IMR-90 (cell line): ENCODE measurements at places on chromosomes 16 and 17.

DNA sequence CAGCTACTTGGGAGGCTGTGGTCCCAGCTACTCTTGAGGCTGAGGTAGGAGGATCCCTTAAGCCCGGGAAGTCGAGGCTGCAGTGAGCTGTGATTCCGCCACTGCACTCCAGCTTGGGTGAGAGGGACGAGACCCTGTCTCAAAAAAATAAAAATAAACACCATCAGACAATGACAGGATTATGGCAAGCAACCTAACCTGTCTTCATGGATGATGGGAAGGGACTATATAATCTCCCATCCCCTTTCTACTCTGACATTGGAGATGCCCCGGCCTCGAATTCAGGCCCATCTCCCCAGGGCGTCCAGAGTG, 893 bp downstream of the TRIM25 start:
- DNase-seq, result no peak

GRCh38 chr17:38545531-38546225, 60.1 kb downstream of the SRCIN1 start:
- DNase-seq, result no peak

DNA sequence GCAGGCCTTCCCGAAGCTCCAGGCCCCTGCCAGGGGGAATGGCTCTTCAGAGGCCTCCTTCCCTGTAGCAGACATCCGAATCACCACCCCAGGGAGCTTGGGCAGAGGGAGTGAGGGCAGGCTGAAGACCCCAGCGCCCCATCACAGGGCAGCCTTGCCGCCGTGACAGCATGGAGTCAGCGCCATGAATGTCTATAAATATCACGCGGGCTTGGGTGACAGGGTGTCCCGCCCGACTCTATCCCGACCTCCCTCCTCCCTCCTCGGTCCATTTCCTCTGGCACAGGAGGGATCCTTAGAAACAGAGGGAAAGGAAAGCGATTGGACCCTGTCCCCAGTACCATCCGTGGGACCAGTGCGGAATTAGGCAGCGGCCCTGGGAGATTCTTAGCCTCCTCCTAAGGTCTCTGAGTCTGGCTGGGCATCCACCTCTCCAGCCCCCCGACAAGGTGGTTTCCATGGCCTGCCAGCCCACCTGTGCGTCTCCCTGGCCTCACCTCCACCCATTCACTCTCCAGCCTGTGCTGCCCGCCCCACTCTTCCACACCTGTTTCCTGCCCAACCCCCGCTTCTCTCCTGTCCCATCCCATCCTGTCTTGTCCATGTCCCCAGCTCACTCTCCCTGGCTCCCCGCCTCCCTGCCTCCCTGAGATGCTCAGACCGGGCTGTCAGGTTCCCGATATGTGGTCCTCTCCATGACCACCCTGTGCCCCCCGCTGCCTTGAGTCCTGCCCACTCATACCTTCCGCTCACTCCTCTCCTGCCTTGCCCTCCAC, 5.1 kb downstream of the ATP2A1 start:
- DNase-seq, result no peak

GRCh38 chr17:30950189-30950588, 20.6 kb upstream of the RNF135 start:
- DNase-seq, result no peak

DNA sequence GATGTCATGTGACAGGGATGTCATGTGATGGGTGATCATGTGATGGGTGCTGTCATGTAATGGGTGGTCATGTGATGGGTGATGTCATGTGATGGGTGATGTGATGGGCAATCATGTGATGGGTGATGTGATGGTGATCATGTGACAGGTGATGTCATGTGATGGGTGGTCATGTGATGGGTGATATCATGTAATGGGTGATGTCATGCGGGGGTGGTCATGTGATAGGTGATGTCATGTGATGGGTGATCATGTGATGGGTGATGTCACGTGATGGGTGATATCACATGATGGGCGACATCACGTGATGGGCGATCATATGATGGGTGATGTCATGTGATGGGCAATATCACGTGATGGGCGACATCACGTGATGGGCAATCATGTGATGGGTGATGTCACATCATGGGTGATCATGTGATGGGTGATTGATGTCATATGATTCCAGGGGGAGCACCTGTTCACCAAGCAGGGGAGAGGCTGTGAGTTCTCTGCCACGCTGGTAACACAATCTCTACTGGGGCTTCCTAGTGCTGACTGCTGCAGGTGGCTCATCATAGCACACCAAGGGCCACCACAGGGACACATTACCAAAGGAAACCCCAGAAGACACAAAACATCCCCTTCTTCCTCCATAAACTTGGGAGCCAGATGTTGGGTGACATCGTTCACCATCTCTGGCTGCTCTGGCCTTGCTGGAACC, 16.5 kb downstream of the CD300LB start:
- DNase-seq, result no peak

DNA sequence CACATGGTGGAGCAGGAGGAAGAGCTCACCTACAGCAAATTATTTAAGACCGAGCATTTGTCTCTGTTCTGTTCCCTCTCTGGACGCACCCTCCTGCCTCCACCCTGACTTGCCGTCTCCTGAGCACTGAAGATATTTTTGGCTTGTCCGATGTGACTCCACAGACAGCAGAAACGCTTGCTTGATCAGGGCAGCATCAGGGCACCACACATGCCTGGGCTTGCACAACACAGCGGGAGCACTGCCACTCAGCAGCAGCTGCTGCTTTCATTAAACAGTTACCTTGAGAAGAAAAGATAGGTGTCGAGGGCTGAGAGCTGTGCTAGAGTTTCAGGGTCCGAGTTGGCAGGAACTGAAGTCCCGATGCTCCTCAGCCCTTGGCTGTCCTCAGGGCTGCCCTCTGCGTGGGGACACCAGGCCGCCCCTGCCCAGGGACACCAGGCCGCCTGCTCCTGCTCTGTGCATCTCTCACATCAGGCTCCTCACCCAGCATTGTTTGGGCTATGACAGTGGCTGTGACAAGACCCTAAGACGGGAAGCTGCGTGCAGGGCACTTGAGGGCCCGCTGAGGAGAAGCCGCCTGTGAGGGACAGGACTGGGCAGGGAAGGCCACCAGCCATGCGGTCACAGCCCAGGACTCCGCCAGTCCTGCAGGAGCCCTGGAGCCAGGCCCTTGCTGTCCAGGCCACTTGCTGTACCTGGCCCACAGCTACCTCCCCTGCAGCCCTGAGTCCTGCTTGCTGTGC, 21.3 kb upstream of the CDH15 start:
- no peak for DNase-seq
